ENCODE measurements at places on chromosomes 7 and 10. TPM values are rescaled to one million over a fixed set of nuclear protein-coding genes. Genes with fewer than 3 reads are reported as not detected.

TMEM184A gene
- 0.22 TPM for total RNA-seq

CFAP69 gene
- total RNA-seq: 4.2 TPM

CH25H gene
- 0.25 TPM for total RNA-seq

CALHM1 gene
- total RNA-seq: not detected

GPER1 gene
- total RNA-seq: 2.8 TPM

TCAF2 gene
- 0.52 TPM for total RNA-seq

GPR26 gene
- not detected for total RNA-seq

Measured in left ventricle myocardium superior (tissue), 1 donor.